ENCODE measurements at places on chromosomes 2 and 18. TPM values are rescaled to one million over a fixed set of nuclear protein-coding genes. Genes with fewer than 3 reads are reported as not detected.
A peak's percentile ranks its signal among the peaks of the same experiment; 100 is the strongest.

DNA sequence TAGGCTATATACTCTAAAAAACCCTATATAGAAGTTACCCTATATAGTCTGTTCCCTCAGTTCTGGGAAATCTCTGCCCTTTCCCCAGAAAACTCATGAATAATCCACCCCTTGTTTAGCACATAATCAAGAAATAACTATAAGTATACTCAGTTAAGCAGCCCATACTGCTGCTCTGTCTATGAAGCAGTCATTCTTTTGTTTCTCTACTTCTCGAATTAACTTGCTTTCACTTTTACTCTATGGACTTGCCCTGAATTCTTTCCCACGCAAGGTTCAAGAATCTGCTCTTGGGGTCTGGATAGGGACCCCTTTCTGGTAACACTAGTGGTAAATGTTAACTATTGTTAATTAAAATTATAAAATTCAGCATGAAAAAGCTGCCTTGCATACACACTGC lies 17.4 kb upstream of the AP1S3 start:
- no peak for DNase-seq
- peaks cover 6% of the 10 kb centered on the region for H3K27me3 ChIP-seq
- H3K27ac ChIP-seq: no peak overlapping the region

GRCh38 chr2:10957391-10957790 lies 45.7 kb downstream of the KCNF1 start:
- H3K27ac ChIP-seq: no peak overlapping the region
- H3K4me3 ChIP-seq: no peak overlapping the region
- no peak for DNase-seq
- H3K36me3 ChIP-seq: peaks cover 12% of the 10 kb centered on the region

AFTPH gene
- total RNA-seq: 13.1 TPM

BARD1 gene
- total RNA-seq: 22.0 TPM

GRCh38 chr2:199922856-199923255 lies 11.8 kb downstream of the C2orf69 start:
- no peaks in the 10 kb centered on the region for H3K4me1 ChIP-seq
- peaks cover 11% of the 10 kb centered on the region for H3K36me3 ChIP-seq
- H3K27me3 ChIP-seq: no peaks in the 10 kb centered on the region
- H3K27ac ChIP-seq: no peak overlapping the region
- no peak overlapping the region for H3K4me3 ChIP-seq
- DNase-seq: no peak

GRCh38 chr2:101300164-101300563 lies 8.3 kb downstream of the RNF149 start:
- H3K27me3 ChIP-seq: no peaks in the 10 kb centered on the region
- no peak overlapping the region for H3K4me3 ChIP-seq
- peaks cover 4% of the 10 kb centered on the region for H3K4me1 ChIP-seq
- no peak overlapping the region for H3K27ac ChIP-seq

- no peaks in the 10 kb centered on the region for H3K27me3 ChIP-seq
- no peak for DNase-seq
- no peaks in the 10 kb centered on the region for H3K36me3 ChIP-seq
- no peaks in the 10 kb centered on the region for H3K4me1 ChIP-seq
Observed at GRCh38 chr2:226529556-226529955, 270.1 kb downstream of the IRS1 start.

DNA sequence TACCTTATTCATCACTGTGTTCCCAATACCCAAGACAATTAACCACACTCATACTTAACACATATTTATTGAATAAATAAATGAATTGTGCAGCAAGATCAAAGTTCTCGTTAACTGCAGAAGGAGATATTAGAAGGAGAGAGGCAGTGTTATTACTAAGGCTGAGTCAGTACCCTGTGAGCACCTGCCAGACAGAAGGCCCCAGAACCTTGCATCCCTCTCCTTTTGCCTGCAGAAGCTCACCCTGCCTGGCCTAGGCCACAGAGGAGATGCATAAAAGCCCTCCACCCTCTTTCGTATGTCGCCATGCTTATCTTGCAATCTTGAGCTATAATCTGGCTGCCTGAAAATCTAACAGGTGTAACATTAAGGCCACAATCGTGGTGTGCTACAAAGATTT lies 20.5 kb upstream of the RNF149 start:
- peaks cover 2% of the 10 kb centered on the region for H3K27me3 ChIP-seq
- H3K27ac ChIP-seq: peak overlapping the region; percentile 68
- DNase-seq: no peak
- H3K4me1 ChIP-seq: peaks cover 16% of the 10 kb centered on the region
- no peaks in the 10 kb centered on the region for H3K36me3 ChIP-seq
- H3K4me3 ChIP-seq: no peak overlapping the region

DNA sequence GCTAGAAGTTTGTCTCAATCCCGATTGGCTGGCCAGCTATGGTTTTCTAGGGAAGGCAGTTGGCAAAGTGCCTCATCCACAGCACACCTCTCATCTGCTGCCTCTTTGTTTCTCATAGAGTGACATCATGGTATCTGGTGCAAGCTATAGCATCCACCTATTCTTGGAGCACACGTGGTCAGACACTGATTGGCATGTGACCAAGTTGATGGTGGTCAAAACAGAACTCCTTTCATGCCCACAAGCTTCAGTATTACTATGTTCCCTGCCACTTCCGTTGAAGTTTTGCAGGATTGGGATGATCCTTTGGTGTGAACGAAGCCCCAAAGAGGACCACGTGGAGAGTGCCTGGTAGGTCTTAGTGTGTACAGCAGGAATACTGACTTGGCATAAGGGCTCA lies 28.8 kb downstream of the TTC32 start:
- no peaks in the 10 kb centered on the region for H3K36me3 ChIP-seq
- peaks cover 11% of the 10 kb centered on the region for H3K4me1 ChIP-seq
- no peaks in the 10 kb centered on the region for H3K27me3 ChIP-seq
- no peak overlapping the region for H3K4me3 ChIP-seq
- no peak overlapping the region for H3K27ac ChIP-seq

DNA sequence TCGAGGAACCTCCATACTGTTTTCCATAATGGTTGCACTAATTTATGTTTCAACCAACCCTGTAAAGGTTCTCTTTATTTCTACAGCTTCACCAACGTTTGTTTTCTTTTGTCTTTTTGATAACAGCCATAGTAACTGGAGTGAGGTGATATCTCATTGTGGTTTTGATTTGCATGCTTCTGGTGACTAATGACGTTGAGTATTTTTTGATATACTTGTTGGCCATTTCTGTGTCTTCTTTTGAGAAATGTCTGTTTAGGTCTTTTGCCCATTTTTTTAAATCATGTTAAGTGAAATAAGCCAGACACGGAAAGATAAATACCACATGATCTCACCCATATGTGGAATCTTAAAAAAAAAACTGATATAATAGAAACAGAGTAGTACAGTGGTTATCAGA lies 74.8 kb upstream of the SMIM21 start:
- no peak for DNase-seq
- no peak overlapping the region for H3K27ac ChIP-seq
- no peaks in the 10 kb centered on the region for H3K36me3 ChIP-seq
- no peak overlapping the region for H3K4me3 ChIP-seq
- no peaks in the 10 kb centered on the region for H3K27me3 ChIP-seq

GRCh38 chr2:20232837-20233207 lies 7.9 kb upstream of the SDC1 start:
- H3K4me1 ChIP-seq: peaks cover 10% of the 10 kb centered on the region
- peak overlapping the region; percentile 5 for H3K27ac ChIP-seq
- H3K36me3 ChIP-seq: no peaks in the 10 kb centered on the region

GRCh38 chr18:6954501-6954900 lies 163.1 kb downstream of the LAMA1 start:
- peaks cover 8% of the 10 kb centered on the region for H3K27me3 ChIP-seq
- no peak overlapping the region for H3K4me3 ChIP-seq
- peaks cover 8% of the 10 kb centered on the region for H3K36me3 ChIP-seq
- DNase-seq: no peak
- peaks cover 17% of the 10 kb centered on the region for H3K4me1 ChIP-seq

GRCh38 chr2:79977792-79978191 lies 326.8 kb downstream of the LRRTM1 start:
- no peak overlapping the region for H3K4me3 ChIP-seq
- no peaks in the 10 kb centered on the region for H3K27me3 ChIP-seq
- peaks cover 10% of the 10 kb centered on the region for H3K4me1 ChIP-seq
- no peak for DNase-seq
- H3K27ac ChIP-seq: no peak overlapping the region
- no peaks in the 10 kb centered on the region for H3K36me3 ChIP-seq

GRCh38 chr2:207226671-207227061 lies 60.9 kb upstream of the KLF7 start:
- peaks cover 9% of the 10 kb centered on the region for H3K27me3 ChIP-seq
- H3K4me3 ChIP-seq: peak overlapping the region; percentile 57
- DNase-seq: no peak
- peak overlapping the region; percentile 99 for H3K27ac ChIP-seq
- H3K4me1 ChIP-seq: peaks cover 94% of the 10 kb centered on the region
- peaks cover 3% of the 10 kb centered on the region for H3K36me3 ChIP-seq

GRCh38 chr2:136377423-136378382 lies 259.8 kb upstream of the CXCR4 start:
- H3K4me3 ChIP-seq: no peak overlapping the region
- DNase-seq: no peak
- H3K36me3 ChIP-seq: no peaks in the 10 kb centered on the region
- H3K27ac ChIP-seq: no peak overlapping the region
- H3K27me3 ChIP-seq: no peaks in the 10 kb centered on the region

CHMP3 gene
- total RNA-seq: 70.5 TPM

NCKAP5 gene
- 7.4 TPM for total RNA-seq

- H3K36me3 ChIP-seq: no peaks in the 10 kb centered on the region
- H3K4me3 ChIP-seq: no peak overlapping the region
- no peaks in the 10 kb centered on the region for H3K4me1 ChIP-seq
- no peaks in the 10 kb centered on the region for H3K27me3 ChIP-seq
- no peak for DNase-seq
- no peak overlapping the region for H3K27ac ChIP-seq
Observed at GRCh38 chr2:30527859-30528258, 80.8 kb downstream of the LCLAT1 start.

- H3K27me3 ChIP-seq: peaks cover 9% of the 10 kb centered on the region
- H3K36me3 ChIP-seq: peaks cover 4% of the 10 kb centered on the region
- no peak for DNase-seq
- peaks cover 22% of the 10 kb centered on the region for H3K4me1 ChIP-seq
- H3K4me3 ChIP-seq: no peak overlapping the region
Observed at GRCh38 chr2:1586923-1587840, 157.1 kb downstream of the PXDN start.

MAPK4 gene
- total RNA-seq: 0.21 TPM

DNA sequence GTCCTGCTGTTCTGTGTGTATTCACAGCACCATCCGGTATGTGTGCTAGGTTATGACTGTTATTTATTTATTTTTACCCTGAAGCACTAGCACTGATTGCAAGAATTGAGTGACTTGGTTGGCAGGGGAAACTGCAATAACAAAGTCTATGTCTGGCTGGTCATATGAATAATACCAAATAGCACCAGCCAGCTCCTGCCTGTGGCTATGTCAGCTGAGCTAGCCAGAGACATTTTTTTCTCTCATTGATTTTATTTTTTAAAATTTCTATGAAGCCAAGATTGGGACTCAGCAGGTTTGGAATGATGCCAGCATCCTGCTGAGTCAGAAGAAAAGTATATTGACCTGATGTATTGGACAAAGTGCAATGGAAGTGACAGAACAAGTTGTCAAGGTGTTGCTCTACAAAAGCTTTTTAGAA lies 188.5 kb upstream of the CDH2 start:
- no peak overlapping the region for H3K27ac ChIP-seq
- no peaks in the 10 kb centered on the region for H3K4me1 ChIP-seq
- H3K4me3 ChIP-seq: no peak overlapping the region

DNA sequence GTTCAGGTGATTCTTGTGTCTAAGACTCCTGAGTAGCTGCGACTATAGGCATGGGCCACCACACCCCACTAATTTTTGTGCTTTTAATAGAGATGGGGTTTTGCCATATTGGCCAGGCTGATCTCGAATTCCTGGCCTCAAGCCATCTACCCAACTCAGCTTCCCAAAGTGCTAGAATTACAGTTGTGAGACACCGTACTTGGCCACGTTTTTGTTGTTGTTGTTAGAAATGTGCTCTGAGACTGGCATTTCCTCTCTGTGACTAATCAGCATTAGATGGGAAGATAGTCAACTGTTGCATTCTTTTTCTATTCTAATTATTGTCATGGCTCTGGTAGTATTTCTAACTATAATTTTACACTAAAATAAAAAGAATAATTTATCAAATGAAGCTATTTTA lies 191.7 kb downstream of the CAMKMT start:
- no peak overlapping the region for H3K4me3 ChIP-seq
- H3K27ac ChIP-seq: no peak overlapping the region
- DNase-seq: no peak
- H3K27me3 ChIP-seq: no peaks in the 10 kb centered on the region

ASXL3 gene
- 7.2 TPM for total RNA-seq

LCLAT1 gene
- total RNA-seq: 20.9 TPM

DNA sequence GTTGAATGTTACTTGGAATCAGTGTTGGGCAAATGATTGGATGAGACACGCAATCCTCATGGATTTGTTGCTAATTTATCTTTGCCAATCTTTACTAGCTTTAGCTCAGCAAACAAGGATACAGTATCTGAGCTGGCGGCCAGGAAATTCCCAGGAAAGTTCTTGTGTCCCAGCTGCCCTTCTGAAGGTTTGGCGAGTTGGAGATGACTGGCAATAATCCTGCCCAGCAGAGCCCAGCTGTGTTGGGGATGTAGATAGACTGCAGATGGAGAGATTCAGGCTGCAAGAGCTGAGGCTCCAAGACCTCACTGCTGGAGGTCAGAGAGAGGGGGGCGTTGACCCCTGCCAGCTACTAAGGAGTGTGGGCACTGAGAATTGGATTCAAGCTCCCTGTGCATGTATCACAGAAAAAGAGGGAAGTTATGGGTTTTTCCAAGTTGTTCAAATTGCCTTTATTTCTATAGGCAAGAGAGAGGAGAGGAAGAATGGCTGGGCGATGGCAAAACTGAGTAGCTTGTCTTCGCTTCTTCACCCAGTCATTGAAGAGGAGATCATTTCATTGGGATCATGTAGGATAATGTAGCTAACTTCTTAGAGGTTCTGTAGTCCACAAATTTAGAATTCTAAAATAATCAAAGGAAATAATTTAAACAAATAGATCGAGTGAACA lies 506.8 kb upstream of the LRATD1 start:
- no peaks in the 10 kb centered on the region for H3K36me3 ChIP-seq
- no peak for DNase-seq
- H3K4me1 ChIP-seq: no peaks in the 10 kb centered on the region
- no peaks in the 10 kb centered on the region for H3K27me3 ChIP-seq
- H3K27ac ChIP-seq: no peak overlapping the region

REG3A gene
- total RNA-seq: not detected

MAB21L4 gene
- not detected for total RNA-seq

DNA sequence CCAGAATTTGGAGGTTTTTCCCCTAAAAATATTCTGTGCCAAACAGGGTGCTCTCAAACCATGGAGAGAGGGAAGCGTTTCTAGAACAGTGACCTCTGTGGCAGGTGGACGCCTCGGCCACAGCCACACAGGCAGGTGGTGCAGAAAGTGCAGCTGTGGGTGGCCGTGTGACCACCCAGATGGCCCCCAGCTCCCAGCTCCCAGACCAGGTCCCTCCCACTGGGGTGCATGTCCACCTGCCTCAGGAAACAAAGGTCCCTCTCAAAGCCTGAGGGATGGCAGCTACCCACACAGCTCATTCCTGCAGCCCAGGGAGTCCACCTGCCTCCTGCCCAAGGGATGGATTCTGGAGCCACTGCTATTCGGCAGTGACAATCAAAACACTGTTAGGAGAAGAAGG lies 74.5 kb upstream of the PXDN start:
- DNase-seq: no peak
- peaks cover 8% of the 10 kb centered on the region for H3K27me3 ChIP-seq
- peaks cover 4% of the 10 kb centered on the region for H3K4me1 ChIP-seq
- no peak overlapping the region for H3K4me3 ChIP-seq
- no peak overlapping the region for H3K27ac ChIP-seq
